ENCODE measurements at places on chromosomes 4 and X.

GRCh38 chr4:161097821-161098220 lies 1066.0 kb downstream of the FSTL5 start:
- no peak for DNase-seq

GRCh38 chrX:101462892-101463291 lies 22.4 kb upstream of the ARMCX4 start:
- DNase-seq: no peak

GRCh38 chr4:15976456-15977447 lies 13.8 kb upstream of the FGFBP2 start:
- DNase-seq: no peak

GRCh38 chr4:182248295-182248694 lies 5.1 kb downstream of the TENM3 start:
- DNase-seq: no peak

GRCh38 chr4:53450773-53451172 lies 73.3 kb downstream of the FIP1L1 start:
- DNase-seq: no peak

- no peak for DNase-seq
These were observed 16.3 kb upstream of the ZNF827 start for GRCh38 chr4:145954924-145955339.

GRCh38 chr4:74632634-74633033 lies 161.7 kb downstream of the BTC start:
- no peak for DNase-seq

- no peak for DNase-seq
These were observed 8.3 kb upstream of the TLR8 start for GRCh38 chrX:12898073-12898472.

GRCh38 chr4:129350834-129351721 lies 255.1 kb downstream of the C4orf33 start:
- no peak for DNase-seq

DNA sequence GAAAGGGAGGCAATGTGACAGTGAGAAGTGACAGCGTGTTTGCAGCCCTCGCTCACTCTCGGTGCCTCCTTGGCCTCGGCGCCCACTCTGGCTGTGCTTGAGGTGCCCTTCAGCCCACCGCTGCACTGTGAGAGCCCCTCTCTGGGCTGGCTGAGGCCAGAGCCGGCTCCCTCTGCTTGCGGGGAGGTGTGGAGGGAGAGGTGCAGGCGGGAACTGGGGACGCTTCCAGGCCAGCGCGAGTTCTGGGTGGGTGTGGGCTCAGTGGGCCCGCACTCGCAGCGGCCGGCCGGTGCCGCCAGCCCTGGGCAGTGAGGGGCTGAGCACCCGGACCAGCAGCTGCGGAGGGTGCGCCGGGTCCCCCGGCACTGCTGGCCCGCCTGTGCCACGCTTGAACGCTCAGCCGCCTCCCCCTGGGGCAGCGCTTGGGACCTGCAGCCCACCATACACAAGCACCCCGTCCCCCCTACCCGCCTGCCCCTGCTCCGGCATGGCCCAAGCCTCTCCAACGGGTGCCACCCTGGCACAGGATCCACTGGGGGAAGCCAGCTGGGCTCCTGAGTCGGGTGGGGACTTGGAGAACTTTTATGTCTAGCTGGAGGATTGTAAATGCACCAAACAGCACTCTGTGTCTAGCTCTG lies 1142.8 kb upstream of the INTU start:
- DNase-seq: peak; percentile 60

- no peak for DNase-seq
These were observed 135.2 kb upstream of the HPGD start for GRCh38 chr4:174657472-174657871.

DNA sequence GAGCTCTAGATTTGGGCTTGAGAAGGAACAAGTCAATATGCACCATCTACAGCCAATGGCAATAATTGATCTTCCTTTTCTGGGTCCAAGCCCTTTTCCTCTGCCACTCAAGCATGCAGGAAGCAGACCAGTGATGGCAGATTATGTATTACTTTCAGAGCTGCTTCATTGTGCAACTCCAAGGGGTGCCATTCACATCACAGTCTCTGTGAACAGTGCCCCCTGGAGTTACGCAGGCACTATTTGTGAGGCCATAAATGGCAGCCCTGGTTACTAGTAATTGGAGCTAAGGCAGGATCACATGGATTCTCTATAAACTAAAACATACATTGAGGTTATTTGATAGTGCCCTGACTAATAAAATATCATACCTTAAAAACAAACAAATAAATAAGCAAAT lies 313.4 kb upstream of the SLC7A11 start:
- no peak for DNase-seq

DNA sequence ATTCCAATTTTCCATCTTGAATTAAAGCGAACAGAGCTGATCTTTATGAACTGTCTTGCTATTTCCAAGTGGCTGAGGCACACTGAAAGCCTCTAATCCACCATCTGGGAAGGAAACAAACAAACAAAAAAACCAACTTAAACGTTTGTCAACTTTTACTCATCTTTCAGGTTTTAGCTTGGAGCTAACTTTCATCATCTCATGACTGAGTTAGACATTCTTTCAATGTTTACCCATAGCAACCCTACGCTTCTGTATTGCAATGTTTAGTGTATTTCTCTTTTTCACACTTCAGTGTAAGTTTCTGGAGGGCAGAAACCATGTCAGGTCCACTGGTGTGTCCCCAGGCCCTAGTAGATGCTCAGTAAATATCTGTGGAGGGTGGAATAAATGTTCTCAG lies 343.8 kb downstream of the GBA3 start:
- DNase-seq: no peak

GRCh38 chr4:1720163-1720983 lies 750 bp downstream of the TMEM129 start:
- peak; percentile 76 for DNase-seq

DNA sequence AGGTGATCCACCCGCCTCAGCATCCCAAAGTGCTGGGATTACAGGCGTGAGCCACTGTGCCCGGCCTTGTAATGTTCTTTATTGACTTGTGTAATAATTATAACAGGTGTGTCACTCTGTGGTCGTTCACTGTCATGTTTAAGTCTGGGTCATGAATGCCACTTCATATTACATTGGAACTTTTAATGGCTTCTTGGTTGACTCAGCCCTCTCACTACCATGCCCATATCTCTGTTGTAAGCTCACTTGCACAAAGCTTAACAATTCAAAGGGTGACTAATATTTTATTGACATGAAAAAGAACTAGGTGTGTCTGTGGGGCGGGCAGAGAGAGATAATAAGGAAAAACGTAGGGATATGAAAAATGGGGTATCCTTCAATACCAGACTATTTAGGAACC lies 639.7 kb upstream of the ACTRT1 start:
- no peak for DNase-seq

DNA sequence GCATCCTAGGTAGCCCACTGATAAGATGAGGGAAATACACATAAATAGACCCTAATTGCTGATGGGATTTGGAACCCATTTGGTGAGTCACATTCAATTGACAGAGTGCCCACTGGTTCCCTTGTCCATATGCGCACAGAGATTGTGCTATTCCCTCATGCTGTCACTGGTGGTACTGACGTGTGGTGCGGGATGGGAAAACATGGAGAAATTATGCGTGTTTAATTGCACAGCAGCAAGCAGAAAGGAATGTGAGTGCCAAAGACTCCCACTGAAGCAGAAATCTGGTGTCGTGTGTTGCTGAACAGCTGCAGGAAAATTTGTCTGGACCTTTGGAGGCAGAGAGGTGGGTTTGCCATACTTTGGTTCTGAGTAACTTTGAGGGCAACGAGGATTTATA lies 92.2 kb downstream of the NHSL2 start:
- no peak for DNase-seq

GRCh38 chr4:70505151-70505748 lies 13.1 kb upstream of the AMTN start:
- DNase-seq: peak; percentile 64

DNA sequence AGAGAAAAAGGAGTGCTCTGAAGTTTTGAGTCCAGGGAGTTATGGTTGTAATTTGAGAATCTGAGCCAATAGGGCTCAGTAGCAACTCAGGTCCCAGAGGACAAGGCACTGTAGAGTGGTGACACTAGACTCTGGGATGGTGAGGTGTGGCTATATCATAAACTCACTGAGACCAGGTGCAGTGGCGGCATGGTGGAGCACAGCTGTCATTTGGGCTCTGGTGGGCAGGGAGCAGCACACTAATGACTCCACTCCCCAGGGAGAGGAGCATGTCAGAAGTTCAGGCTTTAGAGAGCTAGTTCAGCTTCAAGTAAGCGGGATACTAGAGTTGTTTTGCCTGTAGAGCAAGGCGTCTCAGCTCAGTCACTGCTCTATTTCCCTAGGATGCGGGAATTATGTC lies 165.4 kb upstream of the USP38 start:
- DNase-seq: no peak

DNA sequence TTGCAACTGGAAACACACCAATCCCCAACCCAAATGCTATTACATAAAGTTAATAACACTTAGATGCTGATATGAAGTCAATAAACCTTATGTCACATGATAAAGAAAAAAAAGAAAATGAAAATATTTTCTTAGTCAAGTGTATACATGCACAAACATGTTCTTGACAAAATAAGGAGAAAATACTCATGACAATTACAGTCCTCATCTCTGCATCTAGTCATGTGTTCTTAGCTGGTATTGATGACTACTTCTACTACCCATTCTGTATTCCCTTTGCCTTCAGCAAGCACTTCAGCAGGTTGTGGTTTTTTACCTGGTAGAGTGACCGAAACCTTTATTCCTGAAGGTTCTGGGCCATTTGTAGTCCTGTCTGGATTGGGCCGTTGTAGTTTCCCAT lies 24.9 kb downstream of the CXCL8 start:
- DNase-seq: no peak

GRCh38 chr4:78640714-78641113 lies 89.1 kb downstream of the ANXA3 start:
- no peak for DNase-seq

DNA sequence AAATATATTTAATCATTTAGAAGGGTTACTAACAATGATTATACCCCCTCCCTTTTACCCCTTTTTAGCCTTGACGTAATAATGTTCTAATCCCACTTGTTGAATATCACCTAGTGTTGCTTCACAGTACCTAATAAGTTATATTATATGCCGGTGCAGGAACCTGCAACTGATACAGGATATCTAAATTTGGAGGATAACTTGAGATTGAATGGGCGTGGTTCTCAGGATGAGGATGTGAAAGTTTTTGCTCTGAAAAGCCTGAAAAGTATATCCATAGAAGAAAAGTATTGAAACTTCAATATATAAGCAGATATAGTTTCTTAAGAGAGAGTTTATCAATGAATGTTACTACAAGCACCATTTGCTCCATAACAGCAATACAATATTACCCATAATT lies 59.8 kb downstream of the ZNF711 start:
- DNase-seq: no peak

DNA sequence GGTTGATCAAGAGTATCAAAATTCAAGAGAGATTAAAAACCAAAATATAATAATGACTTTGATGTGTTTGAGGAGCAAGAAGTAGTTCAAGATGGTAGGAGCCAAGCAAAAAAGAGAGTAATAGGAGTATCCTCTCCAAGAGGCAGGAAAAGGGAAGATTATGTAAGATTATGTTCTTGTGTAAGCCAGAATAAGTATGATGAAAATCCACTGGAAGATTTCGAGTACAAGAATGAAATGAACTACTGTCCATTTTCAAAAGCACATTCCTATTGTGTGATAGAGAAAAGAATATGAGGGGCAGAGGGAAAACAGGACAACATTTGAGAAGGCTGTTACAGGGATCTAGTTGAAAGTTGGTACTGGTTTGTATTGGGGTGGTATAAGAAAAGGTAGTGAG lies 659.6 kb upstream of the INTU start:
- DNase-seq: no peak

GRCh38 chr4:109559625-109559982 lies 442 bp upstream of the MCUB start:
- DNase-seq: no peak

DNA sequence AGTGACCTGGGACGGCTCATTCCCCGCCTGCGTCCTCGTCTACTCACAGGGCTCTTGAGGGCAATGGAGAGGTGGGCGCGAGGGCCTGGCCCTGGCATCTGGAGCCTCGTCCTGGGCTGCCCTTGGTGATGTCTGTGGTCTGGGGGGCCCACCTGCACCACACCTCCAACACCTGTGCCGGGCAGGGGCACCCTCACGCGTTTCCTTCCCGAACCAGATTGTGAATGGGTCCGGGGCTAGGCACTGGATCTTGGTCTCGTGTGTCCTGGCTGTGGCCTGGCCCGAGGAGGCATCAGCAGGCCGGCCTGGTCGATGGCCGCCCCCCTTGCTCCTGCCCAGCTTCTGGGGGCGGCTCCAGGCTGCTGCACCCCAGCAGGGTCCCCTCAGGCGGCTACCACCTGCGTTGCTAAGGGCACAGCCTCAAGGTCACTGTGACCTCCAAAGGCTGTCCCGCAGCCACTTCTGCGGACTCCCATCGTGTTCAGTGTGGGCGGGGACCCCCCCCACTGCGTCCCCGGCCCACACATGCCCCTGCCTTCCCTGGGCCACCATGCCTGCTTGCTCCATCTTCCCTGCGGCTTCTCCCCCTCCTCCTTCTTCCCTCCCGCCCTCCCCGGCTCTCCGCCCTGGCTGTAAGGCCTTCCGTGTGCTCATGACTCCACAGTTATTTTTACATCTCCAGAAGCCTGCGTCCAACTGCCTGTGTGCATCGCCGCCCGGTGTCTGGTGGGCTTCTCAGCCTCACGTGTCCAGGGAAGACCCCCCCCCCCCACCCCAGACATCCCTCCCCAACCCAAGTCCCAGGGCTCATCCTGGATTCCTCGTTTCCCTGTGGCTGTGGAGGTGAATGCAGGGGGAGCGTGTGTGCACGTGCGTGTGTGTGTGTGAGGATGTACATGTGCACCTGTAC lies 3.8 kb downstream of the DOK7 start:
- DNase-seq: no peak

- DNase-seq: no peak
These were observed 3.5 kb downstream of the GNRHR start for GRCh38 chr4:67750691-67751090.

- peak; percentile 65 for DNase-seq
These were observed 251.4 kb upstream of the DDX53 start for GRCh38 chrX:22748093-22748999.

GRCh38 chrX:51641421-51642021 lies 22.8 kb upstream of the CENPVL3 start:
- no peak for DNase-seq
